ENCODE measurements at places on chromosomes 1 and 21.

DNA sequence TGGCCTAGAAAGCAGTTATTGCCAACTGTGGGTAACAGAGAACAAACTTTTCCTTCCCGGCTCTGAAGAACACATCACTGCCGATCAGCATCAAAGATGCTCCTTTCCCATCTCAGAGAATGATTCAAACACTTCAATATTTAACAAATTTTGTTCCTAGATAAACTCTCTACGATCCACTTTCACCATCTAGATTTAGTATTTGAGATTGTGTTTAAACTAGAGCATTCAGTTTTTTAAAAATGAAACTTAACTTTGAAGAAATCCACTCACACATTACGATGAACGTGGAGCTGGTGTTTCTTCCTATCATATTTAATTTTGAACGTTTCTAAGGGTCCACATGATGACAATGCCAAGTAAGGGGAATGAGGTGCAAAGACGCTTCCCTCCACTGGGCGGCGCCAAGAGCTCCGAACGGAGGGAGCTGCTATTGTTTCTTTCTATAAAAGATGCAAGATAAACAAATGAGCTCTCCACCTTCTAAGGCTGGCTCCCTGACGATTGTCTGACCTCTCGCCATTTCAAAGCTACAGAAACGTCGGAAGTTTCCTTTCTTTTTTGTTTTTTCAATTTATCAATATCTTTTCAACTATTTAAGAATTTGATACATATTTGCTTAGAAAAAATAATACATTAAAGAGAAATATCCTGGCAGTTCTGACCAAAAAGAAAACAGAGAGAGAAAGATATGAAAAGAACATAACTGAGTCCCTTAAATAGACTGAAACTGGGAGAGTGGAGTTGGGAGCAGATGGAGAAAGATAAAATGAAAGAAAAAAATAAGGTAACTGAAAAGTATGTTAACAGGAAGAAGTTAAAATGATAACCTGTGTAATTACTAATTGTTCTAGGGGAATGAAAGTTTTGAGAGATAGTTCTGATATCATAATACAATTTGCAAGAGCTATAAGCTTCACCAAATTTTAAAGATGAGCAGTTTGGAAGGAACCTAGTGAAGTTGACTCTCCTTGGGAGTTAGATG is 4.4 kb upstream of the BARHL2 start:
- DNase-seq: no peak

- no peak for DNase-seq
Observed at GRCh38 chr1:206049919-206050600, 2.9 kb upstream of the RHEX start.

GRCh38 chr1:35717911-35718476 is 690 bp downstream of the C1orf216 start:
- no peak for DNase-seq

GRCh38 chr21:36883532-36884486 is 82.7 kb downstream of the HLCS start:
- no peak for DNase-seq

DNA sequence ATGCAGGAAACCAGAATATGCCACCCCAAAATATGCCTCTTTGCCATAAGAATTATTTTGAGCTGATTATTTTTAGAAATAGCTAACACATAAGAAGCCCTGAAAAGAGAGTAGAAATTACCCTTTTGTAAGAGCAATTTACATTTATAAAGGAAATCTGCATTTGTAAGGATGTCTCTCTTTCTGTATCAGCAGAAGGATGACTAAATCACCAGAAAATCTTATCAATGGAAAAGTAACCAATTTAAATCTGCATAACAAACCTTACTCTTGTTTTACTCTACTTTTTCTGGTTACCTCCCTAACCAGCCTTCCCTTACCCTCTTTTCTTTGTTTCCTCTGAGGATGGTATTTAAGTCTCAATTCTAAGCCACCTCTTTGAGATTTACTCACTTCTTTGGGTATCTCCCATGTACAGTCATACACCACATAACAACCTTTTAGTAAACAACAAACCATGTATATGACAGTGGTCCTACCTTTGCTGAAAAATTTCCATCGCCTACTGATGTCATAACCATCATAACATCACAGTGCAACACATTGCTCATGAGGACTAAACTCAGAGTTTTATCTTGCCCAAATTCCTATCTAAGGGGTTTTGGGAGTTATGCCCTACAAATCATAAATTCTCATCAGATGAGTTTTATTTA is 126.6 kb upstream of the PLPPR4 start:
- no peak for DNase-seq

DNA sequence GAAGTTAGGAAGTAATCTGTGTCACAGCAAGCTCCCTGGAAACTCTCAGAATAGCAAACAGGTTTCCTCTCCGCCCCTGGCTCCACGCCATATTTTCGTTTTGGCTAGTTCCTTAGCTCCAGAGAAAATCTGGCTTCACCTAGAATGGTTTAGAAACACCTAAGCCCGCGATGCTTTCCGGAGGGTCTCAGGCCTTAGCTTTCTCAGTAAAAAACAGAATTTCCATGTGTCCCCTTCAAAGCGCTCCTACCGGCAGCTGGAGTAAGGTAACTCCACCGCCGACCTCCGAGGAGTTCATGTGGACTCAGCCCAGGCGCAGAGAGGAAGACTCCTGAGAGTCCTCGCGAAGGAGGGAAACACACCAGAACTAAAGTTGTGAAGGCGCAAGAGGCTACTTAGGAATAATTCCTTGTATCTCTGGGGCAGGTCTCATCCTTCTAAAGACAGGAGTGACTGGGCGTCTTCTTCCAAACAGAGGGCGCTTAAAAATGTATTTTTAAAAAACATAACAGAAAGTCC is 406 bp downstream of the KIAA0040 start:
- no peak for DNase-seq

- no peak for DNase-seq
Observed at GRCh38 chr1:56339786-56340465, 239.4 kb downstream of the PLPP3 start.

GRCh38 chr1:93666613-93667384 is 14.8 kb downstream of the BCAR3 start:
- no peak for DNase-seq

DNA sequence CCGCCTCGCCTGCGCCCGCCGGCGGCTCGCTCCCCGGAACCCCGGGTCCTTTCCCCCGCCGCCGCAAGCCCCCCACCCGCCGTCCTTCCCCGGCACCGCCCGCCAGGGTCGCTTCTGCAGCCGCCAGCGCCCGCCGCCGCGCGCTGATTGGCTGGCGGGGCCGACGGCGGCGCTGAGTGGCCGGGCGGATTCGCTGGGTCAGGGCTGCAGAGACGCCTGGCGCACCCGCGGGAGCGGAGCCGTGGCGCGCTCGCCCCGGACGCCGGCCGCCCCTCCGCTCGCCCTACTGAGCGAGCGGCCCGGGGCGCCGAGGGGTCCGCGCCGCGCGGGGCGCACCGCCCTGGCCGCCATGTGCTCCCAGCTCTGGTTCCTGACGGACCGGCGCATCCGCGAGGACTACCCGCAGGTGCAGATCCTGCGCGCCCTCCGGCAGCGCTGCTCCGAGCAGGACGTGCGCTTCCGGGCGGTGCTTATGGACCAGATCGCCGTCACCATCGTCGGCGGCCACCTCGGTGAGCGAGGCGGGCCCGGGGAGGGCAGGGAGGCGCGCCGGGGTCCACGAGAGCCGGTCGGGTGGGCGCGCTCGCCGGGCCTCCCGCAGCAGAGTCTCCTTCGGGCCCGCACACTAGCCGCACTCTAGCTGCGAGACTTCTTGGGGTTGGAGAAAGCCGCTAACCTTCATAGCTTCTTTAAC is at the start of gene RIMKLA:
Gene RIMKLA (plus strand): TSS at position 207 of the 694 bp plus-strand sequence. CDS start 143 bp downstream, at position 350.
- DNase-seq: no peak

GRCh38 chr1:118987468-118988185 is 516 bp downstream of the TBX15 start:
- DNase-seq: no peak

- DNase-seq: no peak
Observed at GRCh38 chr1:41226815-41227434, 15.2 kb downstream of the SCMH1 start.

DNA sequence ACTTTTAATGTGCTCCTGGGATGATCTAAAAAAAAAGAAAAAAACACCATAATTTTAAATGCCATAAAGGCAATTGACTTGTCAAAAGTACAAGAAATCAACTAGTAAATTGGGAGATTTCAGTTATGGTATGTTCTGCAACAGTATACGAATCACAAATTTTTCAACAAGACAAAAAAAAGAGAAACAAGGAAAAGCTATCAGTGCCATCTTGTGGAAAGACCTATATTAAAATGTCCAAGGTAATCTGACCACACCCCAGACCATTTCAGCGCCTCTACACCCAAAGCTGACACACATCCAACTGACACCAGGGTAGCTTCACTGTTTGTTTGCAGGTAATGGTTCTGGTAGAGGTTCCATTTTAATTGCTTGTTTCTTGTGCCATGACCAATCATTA is 5.0 kb upstream of the DUSP23 start:
- no peak for DNase-seq

DNA sequence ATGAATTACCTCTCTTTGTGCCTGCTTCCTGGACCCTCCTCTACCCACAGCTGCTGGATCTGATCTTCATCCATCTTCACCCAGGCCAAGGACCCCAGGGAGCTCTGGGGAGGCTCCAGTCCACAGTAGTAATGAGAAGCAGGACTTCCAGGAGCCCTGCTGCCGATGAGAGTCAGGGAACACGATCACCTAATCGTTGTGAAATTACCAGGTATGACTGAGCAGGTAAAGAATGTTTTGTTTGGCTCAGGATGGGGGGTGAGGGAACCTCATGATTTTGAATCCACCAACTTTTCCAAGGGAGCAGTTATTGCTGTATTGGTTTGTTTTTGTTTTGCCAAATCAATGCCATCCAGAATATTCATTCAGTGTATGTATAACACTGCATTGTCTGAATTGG is 454.0 kb downstream of the PLPP3 start:
- no peak for DNase-seq

- DNase-seq: peak; percentile 36
Observed at GRCh38 chr1:198156745-198157240, at the start of gene NEK7. TSS of gene NEK7 (plus strand) at chr1:198156998. CDS start at chr1:198232581, 75,583 bp downstream.

DNA sequence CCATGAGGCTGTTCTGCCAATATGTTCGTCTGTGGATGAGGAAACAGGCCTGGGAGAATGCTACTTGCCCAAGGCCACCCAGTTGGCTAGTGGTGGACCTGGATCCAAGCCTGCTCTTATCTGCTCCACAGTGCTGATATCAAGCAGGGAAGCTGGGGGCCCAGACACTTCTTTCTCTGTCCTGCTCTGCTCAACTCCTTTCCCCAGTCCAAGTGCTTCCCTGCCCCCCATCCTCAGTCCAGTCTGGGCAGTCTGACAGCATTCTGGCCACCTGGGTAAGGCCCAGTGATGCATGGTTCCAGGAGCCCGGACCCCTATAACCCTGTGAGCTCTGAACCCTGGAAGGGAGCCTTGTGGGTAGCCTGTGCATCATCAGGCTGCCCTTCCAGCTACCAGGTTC is 4.2 kb upstream of the PAQR7 start:
- DNase-seq: no peak

DNA sequence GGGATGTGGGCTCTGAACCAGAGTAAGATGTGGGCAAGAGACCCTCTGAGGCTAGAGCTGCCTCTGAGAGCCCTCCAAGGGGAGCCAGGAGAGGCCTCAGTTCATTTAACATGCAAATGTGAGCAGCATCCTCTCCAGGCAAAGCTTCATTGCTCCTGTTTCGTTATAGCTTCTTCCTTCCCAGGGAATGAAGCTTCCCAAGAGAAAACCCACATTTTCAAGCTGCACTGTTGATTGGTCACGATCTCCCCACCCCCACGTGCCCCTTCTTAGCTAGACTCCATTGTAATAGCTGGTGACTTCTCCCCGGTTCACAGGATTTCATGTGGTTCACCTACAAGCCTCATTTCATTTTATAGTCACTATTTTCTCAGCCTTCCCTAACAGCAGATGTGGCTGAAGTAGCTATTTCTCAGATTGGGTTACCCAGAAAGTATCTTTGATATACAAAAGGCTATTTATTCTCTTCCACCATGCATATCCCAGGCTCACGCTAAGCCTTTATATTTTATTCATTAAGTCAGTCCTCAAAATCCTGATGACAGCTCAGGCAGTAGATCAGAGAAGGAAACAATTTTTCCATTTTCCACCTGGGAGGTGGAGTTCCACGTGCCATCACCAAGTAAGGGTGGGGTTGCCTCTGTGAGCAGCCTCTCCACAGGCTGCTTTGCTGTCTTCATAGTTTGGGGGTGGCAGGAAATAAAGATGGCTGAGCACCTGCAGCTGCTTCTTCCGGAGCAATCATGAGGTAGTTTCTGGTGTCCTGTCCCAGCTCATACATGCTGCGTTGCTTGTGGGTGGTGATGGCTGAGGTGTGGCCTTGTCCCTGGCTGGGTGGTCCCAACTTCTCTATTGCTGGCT is 178.3 kb upstream of the RAB4A start:
- DNase-seq: no peak

GRCh38 chr1:65924471-65924870 is 131.8 kb downstream of the PDE4B start:
- DNase-seq: no peak

- no peak for DNase-seq
Observed at GRCh38 chr1:170146720-170147263, 1.0 kb downstream of the NTMT2 start.

DNA sequence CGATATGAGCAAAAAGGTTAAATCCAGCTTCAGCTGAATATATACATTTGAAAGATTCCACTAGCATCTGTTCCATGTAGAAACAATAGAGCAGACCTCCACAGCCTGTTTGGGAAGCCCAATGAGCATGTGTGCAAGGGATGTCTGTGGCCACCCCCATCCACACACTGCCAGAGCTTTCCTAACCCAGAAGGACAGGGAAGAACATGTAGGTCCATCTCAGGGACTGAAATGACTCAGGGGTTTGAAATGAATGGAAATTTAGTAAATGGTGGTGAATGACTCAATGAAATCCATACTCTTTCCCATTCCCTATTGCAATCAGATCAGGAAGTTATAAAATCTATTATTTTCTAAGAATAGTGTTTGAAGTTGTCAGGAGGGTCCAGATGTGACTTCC is 397.2 kb downstream of the DUSP10 start:
- DNase-seq: no peak

DNA sequence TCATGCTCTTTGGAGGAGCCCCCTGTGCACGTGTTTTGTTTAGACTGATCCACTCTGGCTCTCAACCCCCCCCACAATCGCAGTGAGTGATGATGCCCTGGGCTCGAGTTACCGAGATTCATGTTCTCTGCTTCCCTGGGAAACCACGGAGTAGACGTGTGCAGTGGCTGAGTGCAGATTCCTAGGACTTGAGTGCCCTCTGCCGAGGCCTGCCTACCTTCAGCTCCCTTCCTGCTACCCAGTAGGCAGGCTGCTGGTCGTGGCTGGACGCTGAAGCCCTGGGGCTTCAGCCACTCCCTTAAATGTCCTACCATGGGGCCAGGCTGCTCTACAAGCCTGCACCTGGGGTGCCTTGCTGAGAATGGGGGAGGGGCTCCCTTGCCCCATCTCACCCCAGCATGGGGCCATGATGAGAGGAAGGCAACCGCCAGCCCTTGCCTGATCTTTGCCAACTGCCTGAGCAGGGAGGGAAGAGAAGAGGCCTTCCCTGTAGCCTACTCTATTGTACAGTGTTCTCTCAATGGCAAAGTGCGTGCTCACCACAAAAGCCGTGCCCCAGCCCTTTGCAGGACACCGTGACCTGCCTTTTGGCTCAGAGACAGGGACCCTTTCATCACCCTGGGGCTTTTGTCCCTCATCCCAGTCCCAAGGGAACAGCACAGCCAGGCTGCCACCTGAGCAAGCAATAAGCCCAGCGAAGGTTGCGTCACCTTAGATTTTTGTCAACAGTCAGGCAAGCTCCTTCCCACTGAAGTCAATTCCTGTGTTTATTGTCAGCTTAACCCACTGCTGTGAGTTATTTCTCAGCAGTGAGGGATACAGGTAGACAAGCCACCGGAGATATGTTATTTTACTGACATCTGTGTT is 4.1 kb upstream of the GRIK3 start:
- no peak for DNase-seq

GRCh38 chr1:166925810-166926478 is 49.4 kb downstream of the ILDR2 start:
- no peak for DNase-seq
